ENCODE measurements at places on chromosomes 7 and 10. TPM values are rescaled to one million over a fixed set of nuclear protein-coding genes. Genes with fewer than 3 reads are reported as not detected.

Gene ZNF425
- 4.2 TPM for total RNA-seq

Gene HOXA5
- total RNA-seq: not detected

Gene COL17A1
- 0.23 TPM for total RNA-seq

Gene YKT6
- total RNA-seq: 128 TPM

Gene SUGCT
- total RNA-seq: 55.2 TPM

Gene GPRIN2
- total RNA-seq: 0.08 TPM

Gene GPR158
- total RNA-seq: 0.23 TPM

Gene PRPS1L1
- not detected for total RNA-seq

Gene FAM237B
- not detected for total RNA-seq

Gene PDE6C
- not detected for total RNA-seq

Gene MKX
- total RNA-seq: 0.08 TPM

Gene ACBD7
- total RNA-seq: 1.1 TPM

Gene PYROXD2
- total RNA-seq: 16.7 TPM

Gene TMEM196
- total RNA-seq: not detected

Gene SLC35G1
- 3.2 TPM for total RNA-seq

Gene EMX2
- total RNA-seq: 0.08 TPM

Measured in smooth muscle cell of the coronary artery (primary cell).